Calu3 (cell line): ENCODE measurements at places on chromosomes 7 and 10. TPM values are rescaled to one million over a fixed set of nuclear protein-coding genes. Genes with fewer than 3 reads are reported as not detected.

DNA sequence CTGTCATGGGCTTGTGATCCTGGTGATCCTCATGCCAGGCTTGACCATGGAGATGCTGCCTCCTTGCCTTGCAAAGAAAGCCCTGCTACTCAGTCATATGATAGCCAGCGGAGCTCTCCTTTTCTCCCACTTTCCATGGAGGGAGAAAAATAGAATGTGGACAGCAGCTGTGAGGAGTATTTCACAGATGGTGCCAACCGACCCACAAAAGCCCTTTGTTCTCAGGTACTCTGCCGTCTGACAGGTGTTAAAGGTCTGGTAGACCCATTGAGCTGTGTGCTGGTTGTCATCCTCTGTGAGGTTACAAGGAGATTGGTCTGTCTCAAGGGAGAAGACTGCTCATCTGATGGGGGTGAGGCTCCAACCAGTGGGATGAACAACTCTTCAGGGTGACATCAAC lies 29.5 kb upstream of the COBL start:
- no peak for DNase-seq

DNA sequence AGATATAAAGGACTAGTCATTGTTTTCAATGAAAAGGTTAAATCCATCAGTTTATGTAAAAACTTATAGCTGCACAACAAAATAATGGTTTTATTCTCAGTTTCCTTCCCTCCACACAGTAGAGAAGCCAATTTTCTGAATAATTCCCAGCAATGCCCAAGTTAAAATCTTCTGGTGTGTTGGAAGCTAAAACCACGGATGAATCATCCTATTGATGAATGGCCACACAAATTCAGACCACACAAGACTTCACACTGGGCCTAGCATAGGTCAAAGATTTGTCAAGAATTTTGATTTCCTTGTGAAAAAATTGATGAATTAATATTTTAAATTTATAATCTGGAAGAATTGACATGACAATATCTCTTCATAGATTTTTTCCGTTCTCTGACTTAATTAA lies 617.6 kb downstream of the INHBA start:
- no peak for DNase-seq

- no peak for DNase-seq
Measured at GRCh38 chr7:11394438-11394837, 420.8 kb downstream of the PHF14 start.

DNA sequence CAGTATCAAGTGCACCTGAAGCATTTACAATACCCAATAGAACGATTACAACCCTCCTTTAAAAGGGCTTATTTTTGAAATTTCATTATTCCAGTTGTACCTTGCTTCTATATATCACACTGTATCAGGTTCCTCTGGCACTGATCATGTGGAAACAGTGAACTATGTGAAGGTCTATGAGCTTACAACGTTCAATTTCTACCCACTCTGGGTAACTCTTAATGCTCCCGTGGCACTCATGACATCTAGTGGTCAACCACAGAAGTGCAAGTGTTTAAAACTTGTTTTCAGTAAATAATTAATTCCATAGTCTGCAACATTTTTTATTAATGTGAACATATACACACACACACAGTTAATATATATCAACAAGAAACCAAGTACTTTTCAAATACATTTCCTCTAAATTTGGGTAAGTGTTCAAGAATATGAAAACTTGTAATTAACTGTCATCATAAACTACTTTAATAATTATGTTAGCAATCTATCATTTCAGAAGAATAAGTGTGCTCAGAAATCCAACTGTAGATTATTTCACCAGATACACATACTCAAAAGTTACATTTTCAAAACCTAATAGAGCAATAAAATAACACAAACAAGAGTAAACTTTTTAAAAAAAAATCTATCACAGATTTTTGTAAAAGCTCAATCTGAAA lies 61.0 kb downstream of the MPP7 start:
- DNase-seq = peak; percentile 53

DNA sequence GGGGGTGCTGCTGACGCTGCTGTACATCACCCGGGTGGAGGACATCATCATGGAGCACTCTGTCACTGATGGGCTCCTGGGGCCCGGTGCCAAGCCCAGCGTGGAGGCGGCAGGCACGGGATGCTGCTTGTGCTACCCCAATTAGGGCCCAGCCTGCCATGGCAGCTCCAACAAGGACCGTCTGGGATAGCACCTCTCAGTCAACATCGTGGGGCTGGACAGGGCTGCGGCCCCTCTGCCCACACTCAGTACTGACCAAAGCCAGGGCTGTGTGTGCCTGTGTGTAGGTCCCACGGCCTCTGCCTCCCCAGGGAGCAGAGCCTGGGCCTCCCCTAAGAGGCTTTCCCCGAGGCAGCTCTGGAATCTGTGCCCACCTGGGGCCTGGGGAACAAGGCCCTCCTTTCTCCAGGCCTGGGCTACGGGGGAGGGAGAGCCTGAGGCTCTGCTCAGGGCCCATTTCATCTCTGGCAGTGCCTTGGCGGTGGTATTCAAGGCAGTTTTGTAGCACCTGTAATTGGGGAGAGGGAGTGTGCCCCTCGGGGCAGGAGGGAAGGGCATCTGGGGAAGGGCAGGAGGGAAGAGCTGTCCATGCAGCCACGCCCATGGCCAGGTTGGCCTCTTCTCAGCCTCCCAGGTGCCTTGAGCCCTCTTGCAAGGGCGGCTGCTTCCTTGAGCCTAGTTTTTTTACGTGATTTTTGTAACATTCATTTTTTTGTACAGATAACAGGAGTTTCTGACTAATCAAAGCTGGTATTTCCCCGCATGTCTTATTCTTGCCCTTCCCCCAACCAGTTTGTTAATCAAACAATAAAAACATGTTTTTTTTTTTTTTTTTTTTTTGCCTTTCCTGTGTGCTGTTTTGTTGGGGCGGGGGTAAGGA lies 55.8 kb downstream of the TSPAN15 start:
- DNase-seq = no peak

GRCh38 chr7:100546129-100546925 lies 7.3 kb downstream of the AGFG2 start:
- DNase-seq = peak; percentile 21

DNA sequence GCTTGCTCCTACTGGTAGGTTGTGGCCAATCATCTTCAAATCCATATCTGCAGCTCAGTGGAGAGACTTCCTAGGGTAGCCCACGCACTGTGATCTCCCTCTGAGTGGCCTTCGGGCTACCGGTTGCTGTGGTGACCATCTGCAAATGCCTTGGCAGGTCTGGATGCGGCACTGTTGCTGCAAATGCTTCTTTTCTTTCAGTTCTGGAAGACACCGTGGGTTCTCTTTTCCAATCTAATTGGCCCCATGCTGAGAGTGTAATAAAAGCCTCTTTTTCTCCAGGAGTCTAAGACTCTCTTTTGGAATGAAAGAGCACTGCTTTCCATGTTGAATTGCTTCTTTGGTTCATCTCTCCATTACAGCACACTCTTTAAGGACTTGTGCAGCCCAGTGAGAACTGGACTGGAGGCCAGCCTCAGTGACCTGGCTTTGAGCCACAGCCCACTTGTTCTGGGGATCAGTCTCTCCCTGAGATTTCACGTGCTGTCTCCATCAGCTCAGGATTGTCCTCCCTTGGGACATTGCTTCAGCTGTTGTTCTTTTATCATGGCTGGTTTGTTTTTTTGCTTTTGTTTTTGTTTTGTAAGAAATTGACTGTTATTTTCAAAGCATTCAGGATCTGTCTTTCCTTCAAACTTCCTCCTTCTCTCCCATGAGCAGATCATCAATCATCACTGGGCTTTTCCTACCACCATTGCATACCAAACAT lies 286.6 kb downstream of the BMPER start:
- DNase-seq = no peak

- no peak for DNase-seq
Measured at GRCh38 chr10:75079436-75080083, 31.9 kb upstream of the SAMD8 start.

GRCh38 chr10:13659887-13660550 lies 73.3 kb downstream of the PRPF18 start:
- peak; percentile 53 for DNase-seq

DNA sequence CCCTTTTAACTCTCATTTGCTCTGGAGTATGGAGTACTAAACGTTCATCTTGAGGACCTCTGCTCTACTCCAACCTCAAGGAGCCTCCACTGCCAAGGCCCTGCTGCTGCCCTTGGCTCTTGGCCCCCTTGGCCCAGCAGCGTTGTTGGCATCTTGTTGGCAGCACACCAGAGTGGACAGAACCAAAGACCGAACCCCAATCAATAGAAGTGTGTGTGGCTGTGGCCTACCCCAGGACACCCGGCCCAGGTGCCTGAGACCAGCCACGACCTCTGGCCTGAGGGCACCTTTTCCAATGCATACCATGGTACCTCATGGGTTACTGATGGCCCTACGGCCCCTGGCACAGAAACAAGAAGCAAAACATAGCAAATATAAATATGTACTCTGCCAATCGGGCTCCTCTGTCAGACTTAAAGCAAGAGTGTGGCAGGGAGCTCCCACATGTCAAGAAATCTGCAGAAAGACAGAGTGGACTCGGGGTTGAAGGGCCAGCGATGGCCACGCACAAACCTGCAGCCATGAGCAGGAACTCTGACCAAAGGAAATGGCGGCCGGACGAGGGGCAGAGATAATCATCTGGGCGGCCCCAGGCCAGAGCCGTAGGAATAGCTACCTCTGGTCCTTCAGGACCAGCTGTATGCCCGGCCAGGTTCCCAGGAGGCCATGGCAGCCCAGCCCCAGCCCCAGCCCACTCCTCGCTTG lies 2.9 kb downstream of the NPC1L1 start:
- DNase-seq = no peak

DNA sequence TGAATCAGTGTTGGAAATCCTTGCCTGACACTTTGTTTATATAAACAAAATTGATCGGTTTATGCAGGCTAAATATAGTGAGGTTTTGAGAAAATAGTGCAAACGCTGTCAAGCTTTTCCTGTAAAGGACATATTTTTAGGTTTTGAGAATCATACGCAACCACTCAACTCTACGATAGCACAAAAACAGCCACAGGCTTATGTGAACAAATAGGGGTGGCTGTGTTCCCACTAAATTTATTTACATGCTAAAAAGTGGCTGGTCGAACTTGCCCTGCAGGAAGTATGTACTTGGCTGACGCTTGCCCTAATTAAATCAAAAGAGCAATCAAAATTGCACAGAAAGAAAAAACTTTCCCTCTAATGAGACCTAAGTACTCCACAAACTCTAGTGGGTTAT lies 234.7 kb upstream of the CACNA2D1 start:
- DNase-seq = no peak

DNA sequence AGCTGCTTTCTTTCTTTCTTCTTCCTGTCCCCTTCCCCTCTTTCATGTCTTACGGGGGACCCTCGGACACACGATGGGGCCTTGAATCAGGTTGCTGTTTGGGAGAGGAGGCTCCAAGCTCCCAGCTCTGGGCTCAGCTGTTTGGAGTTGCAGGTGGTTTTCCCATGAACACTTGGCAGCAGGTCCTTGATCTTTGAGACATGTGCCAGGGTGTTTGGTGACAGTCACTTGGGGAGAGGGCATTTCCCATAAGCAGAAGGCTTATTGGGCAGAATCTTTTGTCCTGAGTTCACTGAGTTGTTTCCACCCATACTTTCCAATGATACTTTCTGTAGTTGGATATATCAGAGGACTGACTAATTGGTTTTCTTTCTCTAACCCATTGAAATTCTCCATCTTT lies 104.7 kb upstream of the SH2B2 start:
- no peak for DNase-seq

DNA sequence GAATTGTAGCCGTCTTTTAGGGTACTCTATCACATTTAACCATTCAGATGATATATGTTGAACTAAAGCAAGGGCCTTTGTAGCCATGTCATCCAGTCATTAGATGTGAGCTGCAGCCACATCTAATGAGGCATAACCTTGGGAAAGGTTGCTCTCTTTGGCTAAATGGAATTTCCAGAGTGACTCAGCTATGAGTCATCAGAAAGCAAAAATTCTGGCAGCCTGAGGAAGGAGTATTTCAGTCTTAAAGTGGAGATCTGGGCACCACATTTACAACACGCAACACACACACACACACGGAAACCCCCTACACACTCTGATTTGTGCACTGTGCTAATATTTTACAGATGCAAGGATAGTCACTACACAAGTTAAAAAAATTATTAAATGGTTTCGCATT lies 176.9 kb upstream of the ZWINT start:
- DNase-seq = peak; percentile 39

DNA sequence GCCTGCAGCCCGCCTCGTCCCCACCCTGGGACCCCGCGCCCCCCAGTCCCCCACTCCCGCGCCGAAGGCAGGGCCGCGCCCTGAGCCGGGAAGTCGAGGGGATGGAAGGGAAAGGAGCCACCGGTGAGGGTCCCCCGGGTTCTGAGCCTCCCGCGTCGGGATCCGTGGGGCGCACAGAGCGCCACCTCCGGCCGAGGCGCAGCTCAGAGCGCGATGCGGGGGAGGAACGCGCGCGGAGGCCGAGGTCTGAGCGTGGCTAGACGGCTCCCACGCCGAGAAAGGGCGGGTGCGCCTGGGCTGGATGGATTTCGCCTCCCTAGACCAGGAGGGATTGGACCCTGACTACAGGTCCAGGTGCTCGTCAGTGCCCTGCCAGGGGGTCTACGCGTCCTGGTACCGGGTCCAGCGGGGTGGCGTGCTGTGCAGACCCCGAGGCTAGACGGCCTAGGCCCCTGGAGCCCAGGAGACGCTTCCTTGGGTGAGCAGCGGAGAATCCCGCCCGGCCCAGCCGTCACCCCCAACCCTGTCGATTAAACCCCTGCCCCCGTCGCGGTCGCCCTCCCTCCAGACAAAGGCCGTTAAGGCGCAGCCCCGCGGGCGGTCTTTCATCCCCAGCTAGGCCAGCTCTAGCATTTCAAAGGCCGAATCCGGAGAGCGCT lies 986 bp upstream of the PDGFA start:
- DNase-seq = no peak

DNA sequence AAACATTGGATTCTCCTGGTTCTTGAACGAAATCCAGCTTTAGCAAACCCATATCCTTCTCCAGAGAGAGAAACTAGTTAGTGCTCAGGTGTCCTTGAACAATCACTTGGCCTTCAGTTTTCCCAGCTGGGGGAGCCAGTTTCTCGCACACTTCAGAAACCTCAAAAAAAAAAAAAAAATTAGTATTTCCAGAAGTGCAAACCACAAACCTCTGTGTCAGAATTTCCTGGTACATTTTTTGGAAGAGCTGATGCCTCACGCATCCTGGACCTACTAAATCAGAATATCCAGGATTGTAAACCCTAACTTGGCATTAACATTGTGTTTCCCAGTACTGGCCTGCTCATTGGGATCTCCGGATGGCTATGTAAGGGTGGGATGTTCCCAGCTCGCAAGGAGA lies 143.4 kb upstream of the EGR2 start:
- DNase-seq = no peak

DNA sequence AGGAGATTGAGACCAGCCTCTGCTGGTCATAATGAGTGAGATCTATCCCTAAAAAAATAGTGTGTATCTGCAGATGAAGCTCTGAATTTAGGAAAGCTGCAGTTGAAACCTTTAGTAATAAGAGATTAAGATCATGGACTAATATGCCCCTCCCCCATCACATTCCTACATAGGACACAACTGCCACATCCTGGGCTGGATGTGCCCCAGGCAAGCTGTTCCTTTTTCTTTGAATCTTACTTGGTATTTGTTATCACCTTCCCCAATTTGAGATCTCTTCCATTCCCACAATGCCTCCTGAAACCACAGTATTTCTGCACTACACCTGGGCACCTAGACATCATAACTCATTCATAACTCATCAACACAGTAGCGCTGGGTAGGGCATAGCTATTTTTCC lies 74.1 kb downstream of the DOCK1 start:
- DNase-seq = no peak

Gene CLRN3
- 0.52 and 0.76 TPM in 2 replicates for total RNA-seq

Gene OR6B1
- total RNA-seq = not detected in 2 replicates

Gene SLC16A12
- total RNA-seq = 1.0 and 1.2 TPM in 2 replicates

Gene ZNF438
- total RNA-seq = 4.0 and 4.3 TPM in 2 replicates

Gene FBH1
- 77.3 and 79.4 TPM in 2 replicates for total RNA-seq

Gene CDK5
- 23.5 and 24.6 TPM in 2 replicates for total RNA-seq

Gene LIPJ
- total RNA-seq = not detected in 2 replicates

Gene A1CF
- 0.69 TPM in 1 of 2 replicates, not detected in the other for total RNA-seq
